ENCODE measurements at places on chromosomes 7 and 10.
A peak's percentile ranks its signal among the peaks of the same experiment; 100 is the strongest.

- DNase-seq: peak; percentile 54
Observed at GRCh38 chr10:31083765-31084184, 52.1 kb upstream of the ZNF438 start.

DNA sequence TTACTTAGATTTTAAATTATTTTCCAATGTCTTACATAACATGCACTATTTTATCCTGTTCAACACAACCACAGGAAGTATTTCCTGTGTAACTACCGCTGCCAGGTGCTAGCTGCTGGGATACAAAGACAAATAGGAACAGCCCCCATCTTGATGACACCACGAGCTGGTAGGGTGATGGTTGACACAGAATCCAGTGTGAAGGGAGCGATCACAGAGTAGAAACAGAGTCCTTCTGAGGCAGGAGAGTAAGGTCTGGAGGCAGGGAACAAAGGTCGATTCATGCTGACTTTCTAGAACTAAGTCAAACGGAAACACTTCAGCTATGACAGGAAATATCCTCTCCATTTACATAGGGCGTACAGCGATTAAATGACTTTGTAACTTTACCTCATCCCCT is 232.3 kb downstream of the ADAM12 start:
- no peak for DNase-seq

GRCh38 chr10:123140983-123141390 is 5.2 kb downstream of the HMX3 start:
- no peak for DNase-seq

- DNase-seq: peak; percentile 57
Observed at GRCh38 chr7:116236020-116236630, 25.8 kb downstream of the TES start.

DNA sequence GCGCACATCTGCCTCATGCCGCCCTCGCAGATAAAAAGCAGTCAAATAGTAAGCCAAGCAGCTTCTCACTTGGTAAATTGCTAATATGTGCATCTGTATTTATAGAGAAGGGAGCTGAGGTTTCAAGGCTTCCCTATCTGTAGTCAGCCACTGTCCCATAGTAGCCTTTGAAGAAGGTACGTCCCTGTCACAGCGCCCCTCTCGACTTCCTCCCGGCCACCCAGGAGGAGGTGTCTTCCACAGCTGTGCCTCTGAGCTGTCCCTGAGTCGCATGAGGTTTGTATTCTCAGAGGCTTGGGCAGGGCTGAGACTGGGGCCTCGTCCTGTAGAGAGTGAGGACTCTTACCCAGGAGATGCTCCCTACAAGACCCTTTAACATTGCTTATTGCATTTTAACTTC is 49.0 kb downstream of the SPOCK2 start:
- DNase-seq: no peak

GRCh38 chr10:36725581-36726520 is 399.5 kb upstream of the ANKRD30A start:
- peak; percentile 57 for DNase-seq

DNA sequence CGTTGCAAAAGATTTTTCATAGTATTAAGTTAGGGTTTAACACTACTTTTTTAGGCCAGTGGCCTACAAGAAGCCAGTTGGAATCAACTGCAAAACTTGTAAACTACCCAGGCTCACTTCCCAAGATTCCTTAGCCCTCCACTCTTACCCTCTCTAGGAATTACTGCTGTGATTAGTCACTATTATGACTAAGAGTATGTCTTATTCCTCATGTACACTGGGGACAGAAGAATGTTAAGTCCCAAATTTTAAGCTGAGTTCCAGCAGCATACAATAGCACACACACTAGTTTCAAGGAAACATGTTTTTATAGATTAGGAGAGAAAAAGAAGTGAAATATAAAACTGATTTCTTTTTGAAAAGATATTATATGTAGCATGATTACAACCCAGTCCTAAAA is 42.8 kb downstream of the FBXL13 start:
- DNase-seq: no peak

- DNase-seq: no peak
Observed at GRCh38 chr7:73597978-73598782, 19.8 kb upstream of the TBL2 start.

DNA sequence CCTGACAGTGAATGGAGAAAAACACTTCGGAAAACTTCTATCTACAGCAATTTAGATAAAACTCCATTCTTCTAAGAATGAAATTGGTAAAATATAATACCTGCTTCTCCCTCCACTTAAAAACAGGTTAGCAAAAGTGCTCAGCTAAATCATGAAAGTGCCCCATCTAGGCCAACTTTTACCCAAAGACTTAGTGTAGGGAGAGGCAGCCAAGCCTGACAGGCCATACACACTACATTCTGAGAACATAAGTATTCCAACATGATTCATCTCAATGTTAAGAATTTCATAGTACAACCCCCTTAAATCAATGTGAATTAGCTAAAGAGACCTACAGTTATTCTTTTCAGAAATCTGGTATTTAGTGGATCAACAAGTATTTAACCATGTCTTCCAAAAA is 7.2 kb downstream of the FAM3C start:
- no peak for DNase-seq

DNA sequence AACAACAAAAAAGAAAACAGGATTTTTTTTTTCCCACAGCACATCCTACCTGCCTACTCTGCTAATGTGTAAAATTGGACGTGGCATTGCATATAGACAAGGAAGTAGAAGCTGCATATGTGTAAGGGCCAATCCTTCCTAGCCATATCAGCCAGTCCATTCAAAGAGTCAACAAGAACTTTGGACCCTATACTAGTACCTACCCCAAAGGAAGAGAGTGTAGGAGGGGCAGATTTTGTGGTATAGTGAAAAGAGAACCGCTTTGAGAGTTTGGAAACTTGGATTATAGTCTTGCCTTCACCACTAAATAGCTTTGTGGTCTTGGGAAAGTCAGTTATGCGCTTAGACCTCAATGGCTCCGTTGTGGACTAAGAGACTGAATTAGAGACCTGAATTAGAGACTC is 12.1 kb upstream of the MCU start:
- DNase-seq: no peak
